ENCODE measurements at places on chromosomes 3 and 15.

DNA sequence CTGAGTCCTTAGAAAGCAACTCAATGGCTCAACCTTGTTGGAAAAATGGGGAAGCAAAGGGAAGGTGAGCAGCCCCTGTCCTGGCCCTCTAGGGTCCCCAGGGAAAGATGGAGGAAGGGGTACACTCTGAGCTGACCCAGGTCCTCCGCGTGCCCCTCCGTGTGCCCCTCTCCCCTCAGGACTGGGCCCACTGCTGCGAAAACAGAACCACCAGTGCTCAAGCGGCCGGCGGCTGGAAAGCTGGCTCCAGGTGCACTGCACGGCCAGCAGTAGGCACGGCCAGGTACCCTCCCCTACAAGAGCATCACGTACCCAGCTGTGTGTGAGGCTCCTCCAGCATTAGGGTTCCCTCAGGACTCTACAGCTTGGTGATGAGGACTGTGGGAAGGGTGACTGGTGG is 26.3 kb downstream of the RAB43 start:
- no peak for DNase-seq

- DNase-seq, result no peak
These were observed 1.2 kb downstream of the CHST2 start for GRCh38 chr3:143120716-143121240.

- no peak for DNase-seq
These were observed 1762.5 kb downstream of the SI start for GRCh38 chr3:163315786-163316185.

GRCh38 chr15:66955001-66955516 is 110.3 kb upstream of the SMAD3 start:
- DNase-seq, result no peak

DNA sequence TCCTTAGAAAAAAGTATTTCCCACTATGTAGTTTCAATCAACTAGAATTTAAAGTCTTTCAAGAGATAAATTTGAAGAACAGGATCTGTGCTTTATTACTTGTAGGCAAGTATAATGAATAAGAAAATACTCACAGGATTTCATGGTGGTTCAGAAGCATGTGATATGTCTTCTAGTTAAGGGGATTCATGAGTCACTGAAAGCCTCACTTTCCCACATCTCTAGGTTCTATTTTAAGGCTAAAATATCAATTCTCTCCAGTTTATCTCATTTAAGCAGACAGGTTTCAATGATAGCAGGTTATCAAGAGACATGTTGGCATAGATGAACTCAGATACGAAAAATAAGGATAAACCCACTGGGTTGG is 437.8 kb upstream of the BCHE start:
- no peak for DNase-seq
